HuH-7.5 (cell line): ENCODE measurements at places on chromosomes 4 and X.
A peak's percentile ranks its signal among the peaks of the same experiment; 100 is the strongest.

DNA sequence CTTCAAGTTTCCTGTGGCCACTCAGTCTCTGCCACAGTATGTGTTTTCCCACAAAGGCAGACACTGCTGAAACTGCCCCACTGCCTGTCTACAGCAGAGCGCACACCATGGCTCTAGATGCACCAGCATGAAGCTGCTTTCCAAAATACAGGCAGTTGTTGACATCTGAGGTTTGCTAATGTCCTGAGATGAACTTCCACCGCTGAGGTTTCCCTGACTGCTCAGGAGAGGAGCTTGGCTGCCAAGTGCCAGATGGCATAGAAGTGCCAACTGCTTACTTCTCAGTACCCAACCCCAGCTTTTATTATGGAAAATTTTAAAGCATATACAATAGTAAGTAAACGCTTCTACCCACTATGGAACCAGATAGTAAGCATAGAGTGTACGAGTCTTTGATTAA, 61.0 kb upstream of the EXOC1L start:
- no peak for DNase-seq

DNA sequence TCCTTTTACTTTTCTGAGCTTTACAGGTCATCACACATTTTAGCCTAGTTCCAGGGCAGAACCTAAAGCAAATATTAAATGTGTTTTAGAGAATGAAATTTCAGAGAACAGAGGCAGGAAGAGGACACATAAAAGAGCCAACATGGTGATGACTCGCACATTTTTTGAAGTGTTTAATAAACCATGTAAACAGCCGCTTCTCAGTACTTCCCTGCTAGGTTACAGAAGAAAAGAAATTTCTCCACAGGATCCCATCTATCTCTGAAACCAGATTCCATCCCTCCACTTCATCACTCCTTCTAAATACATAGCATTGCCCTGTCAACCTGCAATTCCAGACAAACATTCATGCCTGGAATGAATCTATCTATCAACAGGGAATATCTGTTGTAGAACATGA, 949.5 kb upstream of the PCDH7 start:
- no peak for DNase-seq

- DNase-seq: peak; percentile 71
These were observed 2.4 kb downstream of the FRAS1 start for GRCh38 chr4:78059524-78059889.

DNA sequence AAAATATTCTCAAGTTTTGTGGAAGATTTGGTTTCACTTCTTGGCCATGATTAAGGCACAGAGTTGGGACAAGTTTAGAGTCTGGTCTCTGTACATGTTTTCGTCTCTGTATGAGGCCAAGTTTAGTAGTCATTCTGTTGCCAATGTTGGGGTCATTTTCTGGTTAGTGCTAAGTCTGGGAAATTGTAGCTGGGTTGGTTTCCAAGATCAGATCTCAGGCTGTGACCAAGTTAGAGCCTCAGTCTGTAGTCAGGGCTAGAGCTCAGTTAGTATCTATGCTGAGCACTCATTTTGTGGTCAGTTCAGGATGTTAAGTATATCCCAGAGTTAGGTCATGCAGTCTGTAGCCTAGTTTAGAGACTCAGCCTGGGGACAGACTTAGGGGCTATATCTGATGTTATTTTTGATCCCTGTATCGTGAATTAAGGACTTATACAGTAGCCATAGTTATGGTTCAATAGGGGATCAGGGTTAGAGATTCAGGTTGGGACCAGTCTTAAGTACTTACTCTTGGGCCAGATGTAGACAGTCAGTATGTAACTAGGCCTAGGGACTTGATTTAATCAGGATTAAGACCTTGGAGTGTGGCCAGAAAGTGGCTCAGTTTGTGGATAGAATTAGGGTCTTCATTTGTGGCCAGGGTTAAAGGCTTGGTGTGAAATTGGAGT, 6.6 kb upstream of the ENOX2 start:
- DNase-seq: no peak

DNA sequence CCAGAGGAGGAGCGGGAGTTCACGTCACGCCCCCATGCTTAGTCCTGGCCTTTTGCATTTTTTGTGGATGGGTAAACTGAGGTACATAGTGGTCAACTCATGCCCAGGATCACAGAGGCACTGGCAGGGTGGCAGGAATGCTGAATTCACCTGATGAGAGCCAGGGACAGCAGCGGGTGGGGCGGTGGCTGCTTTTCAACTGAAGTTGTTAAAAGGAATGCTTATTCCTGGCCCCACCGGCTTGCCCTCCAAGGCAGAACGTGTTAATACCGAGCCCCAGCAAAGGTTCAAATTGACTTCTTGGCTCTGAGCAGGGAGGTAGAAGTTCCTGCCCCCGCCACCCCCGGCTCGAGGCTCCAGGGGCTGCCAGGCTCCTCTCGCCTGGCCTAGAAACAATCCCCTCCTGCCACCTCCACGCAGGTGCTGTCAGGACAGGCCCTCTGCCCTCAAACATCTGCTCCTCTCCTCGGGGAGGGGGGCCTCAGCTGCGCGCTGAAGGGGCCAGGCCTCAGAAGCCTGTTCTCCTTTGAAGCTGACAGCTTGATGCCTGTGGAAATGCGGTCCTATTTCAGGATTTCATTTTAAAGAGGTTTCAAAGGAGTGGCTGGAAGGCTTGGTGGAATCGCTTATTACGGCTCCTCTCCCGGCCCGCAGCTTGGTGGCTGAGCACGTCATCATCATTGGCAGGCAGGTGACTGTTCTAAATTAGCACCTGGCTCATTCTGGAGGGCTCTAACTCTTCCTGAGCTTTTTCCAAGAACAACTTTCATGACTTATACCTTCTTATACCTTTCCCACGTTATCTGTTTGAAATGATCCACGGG, 93.0 kb downstream of the PHKA2 start:
- DNase-seq: no peak

DNA sequence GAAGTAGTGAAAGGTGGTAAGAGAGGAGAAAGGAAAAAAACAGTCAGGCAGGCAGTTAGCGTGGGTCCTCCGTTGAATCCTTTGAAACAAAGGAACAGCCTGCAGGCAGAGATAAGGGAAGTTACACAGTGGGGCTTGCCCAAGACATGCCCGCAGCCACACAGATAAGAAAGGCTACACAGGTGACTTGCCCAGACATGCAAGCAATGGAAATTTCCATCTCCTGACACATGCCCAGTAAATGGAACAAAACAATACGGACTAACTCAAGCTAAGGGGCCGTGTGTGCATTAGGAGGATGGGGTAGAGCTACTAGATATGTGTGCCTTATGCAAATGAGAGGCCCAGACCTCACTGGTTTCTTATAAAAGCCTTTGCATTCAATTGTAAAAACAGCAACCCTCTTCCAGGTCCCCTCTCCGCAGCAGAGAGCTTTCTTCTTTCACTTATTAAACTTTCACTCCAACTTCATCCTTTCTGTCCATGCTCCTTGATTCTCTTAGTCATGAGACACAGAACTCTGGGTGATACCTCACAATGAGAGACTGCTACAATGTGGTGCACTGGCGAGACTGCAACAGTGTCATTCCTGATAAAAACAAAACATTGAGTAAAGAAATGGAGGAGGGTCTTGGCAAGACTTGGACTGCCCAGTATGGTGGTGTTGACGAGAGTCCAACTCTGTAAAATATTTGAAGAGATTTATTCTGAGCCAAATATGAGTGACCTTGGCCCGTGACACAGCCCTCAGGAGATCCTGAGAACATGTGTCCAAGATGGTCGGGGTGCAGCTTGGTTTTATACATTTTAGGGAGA, 997.4 kb upstream of the PRKX start:
- no peak for DNase-seq

DNA sequence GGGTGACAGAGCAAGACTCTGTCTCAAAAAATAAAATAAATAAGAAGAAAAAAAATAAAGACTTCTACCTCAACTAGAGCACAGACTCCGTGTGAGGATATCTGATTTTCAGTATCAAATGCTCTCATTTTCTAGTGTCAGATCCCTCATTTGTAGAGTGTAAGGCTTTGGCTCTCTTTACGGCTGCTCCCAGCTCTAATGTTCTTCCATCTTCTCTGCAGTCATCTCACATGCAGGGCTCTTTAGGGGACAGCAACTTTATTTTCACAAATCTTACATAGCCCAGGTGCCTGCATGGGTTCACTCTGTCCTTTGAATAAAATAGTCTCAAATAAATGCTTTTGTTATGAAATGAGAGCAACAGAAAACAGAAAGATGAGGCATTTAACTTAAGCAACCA, 19.2 kb upstream of the RHOH start:
- DNase-seq: no peak

GRCh38 chr4:145934434-145935047, 4.1 kb downstream of the ZNF827 start:
- DNase-seq: no peak

GRCh38 chr4:55561889-55562288, 15.2 kb upstream of the CLOCK start:
- DNase-seq: no peak

- no peak for DNase-seq
These were observed 6.5 kb downstream of the RGS12 start for GRCh38 chr4:3299122-3299975.

GRCh38 chr4:10639664-10640063, 44.9 kb downstream of the CLNK start:
- no peak for DNase-seq

DNA sequence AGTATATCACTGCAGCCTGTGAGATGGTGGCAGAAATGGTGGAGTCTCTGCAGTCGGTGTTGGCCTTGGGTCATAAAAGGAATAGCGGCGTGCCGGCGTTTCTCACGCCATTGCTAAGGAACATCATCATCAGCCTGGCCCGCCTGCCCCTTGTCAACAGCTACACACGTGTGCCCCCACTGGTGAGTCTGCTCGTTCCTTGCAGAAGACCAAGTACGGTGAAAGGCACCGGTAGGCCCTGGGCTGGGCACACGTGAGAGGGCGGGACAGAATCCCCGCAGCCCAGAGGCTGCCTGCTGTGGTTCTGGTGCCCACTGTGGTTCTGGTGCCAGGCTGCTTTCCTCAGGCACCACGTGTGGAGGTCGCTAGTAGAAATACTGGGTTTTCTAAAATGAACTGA, 31.2 kb upstream of the MSANTD1 start:
- no peak for DNase-seq

GRCh38 chr4:151676301-151676700, 84.5 kb downstream of the GATB start:
- DNase-seq: no peak

DNA sequence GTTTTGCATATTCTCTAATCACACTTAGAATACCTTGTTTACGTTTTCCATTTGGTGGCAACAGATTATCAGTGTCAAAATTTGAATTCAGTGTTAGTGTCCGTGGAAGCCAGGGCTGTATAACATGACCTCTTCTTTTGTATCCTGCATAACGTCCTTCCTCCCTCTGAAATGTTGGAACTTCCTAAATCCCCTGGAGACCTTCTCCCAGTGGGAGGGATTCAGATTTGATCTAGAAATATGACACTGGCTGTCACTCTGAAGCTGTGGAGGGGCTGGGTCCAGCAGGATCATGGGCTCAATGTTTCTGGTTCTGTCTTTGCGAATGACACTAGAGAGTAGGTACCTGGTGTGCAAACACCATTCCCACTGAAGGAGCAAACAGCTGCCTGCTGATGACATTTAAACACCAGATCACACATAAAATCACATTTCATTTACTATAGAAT, 850 bp upstream of the CXCL3 start:
- peak; percentile 8 for DNase-seq

DNA sequence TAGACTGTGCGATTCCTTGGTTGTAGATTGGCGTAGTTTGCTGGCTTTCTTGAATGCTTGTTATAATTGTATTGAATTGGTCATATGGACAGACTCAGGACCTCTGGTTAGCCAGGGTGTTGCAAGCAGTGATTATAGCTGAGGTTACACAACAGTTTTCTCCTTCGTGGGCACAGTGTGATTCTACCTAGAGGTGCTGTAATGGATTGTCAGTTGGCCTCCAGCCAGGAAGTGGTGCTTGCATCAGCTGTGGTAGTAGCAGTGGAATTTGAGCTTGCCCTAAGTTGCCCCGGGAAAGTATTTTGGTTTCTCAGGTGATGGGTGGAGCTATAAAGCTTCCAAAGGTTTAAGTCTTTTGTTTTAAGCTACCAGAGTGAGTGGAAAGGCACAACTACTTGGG, 23.1 kb upstream of the GABRG1 start:
- peak; percentile 14 for DNase-seq

GRCh38 chr4:169100670-169101101, 90.6 kb upstream of the CBR4 start:
- no peak for DNase-seq

- no peak for DNase-seq
These were observed 280.1 kb downstream of the DCHS2 start for GRCh38 chr4:154211506-154211905.

GRCh38 chr4:122742933-122743829, 10.7 kb downstream of the BBS12 start:
- no peak for DNase-seq

- no peak for DNase-seq
These were observed 325.5 kb upstream of the F9 start for GRCh38 chrX:139204898-139205667.

GRCh38 chrX:24799078-24799477, 105.4 kb downstream of the POLA1 start:
- no peak for DNase-seq

DNA sequence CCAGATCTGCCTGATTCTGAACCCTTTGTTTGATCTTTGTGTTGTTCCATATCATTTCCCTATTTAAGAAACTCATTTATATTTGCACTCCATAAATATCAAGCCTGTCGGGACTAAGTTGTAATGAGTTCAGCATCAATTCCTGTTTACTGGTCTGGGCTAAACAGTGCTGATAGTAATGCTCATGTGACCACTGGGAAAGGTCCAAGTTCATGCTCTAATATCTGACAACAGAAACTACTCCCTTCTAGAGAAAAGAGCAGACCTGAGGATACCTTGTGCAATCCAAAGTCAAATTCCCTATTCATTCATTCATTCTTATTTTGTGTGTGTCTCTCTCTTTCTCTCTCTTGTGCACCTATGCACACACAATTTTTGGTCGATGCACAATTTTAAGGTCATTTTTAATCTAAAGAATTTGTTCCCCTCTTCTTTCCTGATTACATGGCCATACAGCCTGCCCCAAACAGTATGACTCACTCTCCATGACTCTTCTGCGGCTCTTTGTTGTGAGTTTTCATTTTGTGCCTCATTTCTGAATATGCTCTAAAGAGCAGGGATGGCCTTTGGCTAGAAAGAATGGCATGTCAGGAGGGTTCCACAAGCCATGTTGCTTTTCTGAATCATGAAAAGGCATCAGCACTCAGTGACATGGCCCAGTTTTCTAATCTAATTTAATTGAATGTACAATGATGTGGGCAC, 664.3 kb downstream of the RPA4 start:
- no peak for DNase-seq
